ENCODE measurements at places on chromosomes 4 and X.

GRCh38 chrX:15619053-15619755 is 18.4 kb upstream of the ACE2 start:
- DNase-seq, result no peak

- peak; percentile 85 for DNase-seq
Observed at GRCh38 chr4:150366487-150366999, 215.4 kb upstream of the MAB21L2 start.

DNA sequence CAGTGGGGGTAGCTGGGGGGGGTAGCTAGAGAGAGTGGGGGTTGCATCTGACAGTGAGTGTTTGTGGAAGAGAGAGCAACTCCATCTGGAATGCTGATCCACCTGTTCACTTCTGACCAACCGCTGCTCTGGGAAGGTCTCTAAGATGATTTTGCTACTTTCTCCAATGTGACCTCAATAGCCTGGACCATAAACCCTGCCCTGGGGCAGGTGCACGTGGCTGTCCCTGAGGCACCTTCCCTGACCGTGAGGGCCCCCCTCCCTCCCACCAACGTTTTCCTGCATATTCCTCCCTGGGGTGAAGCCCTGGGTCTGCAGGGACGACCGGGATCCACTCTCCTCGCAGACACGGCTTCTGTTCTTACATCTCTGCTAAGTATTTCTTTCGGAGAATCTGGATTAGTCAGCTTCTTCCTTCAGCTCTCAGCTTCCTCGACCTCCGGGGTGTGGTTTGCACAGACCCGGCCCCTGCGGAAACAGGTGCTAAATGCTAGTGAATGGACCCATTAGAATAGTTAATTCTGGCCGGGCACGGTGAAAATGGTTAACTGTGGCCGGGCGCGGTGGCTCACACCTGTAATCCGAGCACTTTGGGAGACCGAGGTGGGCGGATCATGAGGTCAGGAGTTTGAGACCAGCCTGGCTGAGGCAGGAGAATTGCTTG is 21.4 kb upstream of the PLCXD1 start:
- no peak for DNase-seq

GRCh38 chr4:82713856-82714255 is 84.7 kb downstream of the SCD5 start:
- DNase-seq, result no peak

DNA sequence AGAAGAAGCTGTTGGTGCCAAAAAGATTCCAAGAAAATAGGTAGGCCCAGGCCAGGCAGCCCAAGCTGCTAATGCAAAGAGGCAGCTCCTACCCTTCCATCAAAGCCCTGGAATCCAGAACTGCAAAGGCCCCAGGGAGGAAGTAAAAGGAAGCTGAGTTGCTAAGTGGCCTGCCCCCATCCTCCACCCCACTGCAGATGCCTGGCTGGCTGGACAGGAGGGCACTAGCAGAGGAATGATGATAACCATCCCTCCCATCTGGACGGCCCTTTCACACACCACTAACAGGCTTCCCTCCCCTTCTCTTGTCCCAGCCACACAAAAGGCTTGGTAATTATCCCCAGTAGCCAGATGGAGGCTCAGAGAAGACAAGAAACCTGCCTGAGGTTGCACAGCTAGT is 32.4 kb upstream of the PJA1 start:
- no peak for DNase-seq

- DNase-seq, result no peak
Observed at GRCh38 chr4:85381968-85382367, 93.0 kb upstream of the ARHGAP24 start.

- no peak for DNase-seq
Observed at GRCh38 chr4:77881460-77882295, 19.0 kb downstream of the MRPL1 start.

GRCh38 chr4:59536428-59536827 is 1663.7 kb upstream of the ADGRL3 start:
- DNase-seq, result no peak

DNA sequence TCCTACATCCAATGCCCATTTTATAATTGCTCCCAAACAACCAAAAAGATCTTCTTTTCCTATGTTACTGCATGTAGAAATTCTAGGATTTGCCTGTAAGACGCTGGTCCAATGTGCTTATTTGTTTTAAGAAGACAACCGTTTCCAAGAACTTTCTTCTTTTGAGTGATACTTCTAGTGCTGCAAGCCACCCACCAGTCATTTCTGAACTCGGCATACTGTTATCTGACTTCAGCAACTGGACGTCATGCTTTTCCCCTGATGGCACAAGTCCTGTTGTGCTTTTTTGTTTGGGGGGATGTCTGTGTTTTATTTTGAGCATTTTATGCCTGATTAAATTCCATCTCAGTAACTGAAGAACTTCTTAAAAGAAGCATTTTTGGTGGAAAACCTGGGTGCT is 16.0 kb upstream of the RAP1GDS1 start:
- no peak for DNase-seq

- DNase-seq, result no peak
Observed at GRCh38 chr4:133402616-133403015, 253.5 kb downstream of the PCDH10 start.

GRCh38 chr4:87651941-87652340 is 1.9 kb downstream of the DMP1 start:
- no peak for DNase-seq

- peak; percentile 18 for DNase-seq
Observed at GRCh38 chrX:16882169-16882568, 12.0 kb upstream of the RBBP7 start.

DNA sequence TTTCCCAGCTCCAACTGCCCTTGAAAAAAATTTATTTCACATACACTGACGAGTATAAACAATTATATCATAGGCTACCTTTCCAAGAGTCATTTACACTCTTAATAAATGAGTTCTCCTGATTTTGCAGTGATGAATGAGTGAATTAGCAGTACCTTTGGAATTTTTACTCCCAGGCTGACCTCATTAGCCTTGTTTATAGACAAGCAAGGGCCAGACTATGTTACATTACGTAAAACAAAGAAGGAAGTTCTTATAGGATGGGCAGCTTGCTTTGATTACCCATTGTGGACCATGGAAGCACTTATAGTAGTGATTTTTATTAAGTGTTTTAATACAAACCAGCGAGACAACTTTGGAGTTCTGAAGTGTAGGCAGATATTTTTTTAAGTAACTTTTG is 112.9 kb upstream of the C1QTNF7 start:
- DNase-seq, result no peak

DNA sequence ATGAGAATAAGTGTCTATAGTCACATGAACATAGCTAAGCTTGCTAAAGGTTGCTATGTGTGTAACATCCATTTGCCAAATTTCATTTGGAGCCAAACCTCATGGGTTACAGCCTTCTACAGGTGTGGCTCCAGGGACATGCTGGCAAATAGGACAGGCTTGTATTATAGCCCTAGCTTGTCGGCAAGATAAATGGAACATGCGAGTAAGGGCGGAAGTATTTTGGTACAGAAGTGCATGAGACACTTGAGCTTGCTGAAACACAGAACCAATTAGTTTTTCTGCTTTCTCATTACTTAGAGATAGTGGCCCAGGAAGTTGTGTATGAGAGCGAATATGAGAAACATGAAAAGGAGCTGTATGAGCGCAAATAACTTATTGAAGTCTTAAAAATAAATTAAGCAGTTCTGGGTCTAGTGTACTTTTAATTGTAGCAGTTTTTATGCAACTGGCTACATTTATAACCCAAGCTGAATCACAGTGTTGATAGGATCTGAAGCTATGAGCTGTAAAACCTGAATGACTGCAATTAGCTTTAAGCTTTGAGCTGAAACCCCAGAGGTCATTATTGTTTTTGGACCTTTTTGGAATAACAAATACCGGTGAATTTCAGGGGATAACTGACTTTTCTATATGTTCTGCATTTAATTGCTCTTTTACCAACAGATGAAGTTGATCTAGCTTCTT is 64.6 kb downstream of the KDM5C start:
- DNase-seq, result no peak

DNA sequence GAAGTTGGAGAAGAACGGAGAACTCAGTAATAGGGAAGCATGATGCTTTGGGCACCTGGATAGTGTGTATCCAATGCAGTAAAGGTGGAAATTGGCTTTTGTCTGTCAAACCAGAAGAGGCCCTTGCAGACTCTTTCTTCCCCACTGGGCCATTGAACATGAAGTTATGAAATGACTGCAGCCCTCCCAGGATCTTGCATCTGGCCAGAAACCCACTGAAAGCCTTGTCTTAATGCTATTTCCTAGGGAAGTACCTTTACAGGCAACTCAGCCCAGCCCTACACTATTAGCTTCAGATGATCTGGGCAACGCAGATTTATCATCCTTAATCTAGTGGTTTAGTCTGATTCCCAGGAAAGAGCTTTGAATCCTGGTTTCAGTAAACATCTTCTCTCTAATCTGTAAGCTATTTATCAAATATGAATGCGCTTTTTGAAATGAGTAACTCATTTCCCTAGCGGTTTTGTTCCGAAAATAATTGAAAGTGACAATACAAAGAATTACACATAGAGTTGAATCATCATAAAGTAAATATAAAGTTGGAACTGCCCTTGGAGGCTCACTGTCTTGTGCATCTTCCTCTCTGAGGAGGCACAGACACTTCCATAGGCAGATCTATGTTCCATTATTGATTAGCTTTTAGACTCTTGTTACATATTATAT is 464.1 kb downstream of the IDS start:
- no peak for DNase-seq

DNA sequence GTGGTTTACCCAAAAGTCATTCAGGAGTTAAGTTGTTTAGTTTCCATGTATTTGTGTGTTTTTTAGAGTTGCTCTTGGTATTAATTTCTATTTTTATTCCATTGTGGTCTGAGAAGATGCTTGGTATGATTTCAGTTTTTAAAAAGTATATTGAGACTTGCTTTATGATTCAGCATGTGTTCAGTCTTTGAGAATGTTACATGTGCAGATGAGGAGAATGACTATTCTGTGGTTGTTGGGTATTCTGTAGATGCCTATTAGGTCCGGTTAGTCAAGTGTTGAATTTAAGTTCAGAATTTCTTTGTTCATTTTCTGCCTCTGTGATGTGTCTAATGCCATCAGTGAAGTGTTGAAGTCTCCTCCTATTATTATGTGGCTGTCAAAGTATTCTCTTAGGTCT is 249.4 kb downstream of the ARHGAP10 start:
- DNase-seq, result no peak

DNA sequence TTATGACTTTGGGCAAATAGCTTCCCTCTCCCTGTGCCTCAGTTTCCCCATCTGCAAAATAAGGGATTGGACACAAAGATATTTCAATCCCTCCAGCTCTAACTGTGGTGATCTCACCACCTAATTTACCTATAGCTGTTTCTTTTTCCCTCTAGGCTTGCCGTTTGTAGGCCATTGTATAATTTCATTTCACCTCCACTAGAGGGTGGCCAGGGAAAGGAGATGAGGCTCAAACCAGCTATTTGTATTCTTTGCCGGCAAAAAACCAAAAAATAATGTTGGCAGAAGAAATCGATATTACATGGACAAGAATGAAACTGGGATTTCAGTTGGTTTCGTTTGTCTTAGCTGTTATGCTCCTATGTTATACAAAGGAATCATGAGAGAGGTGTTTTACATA is 36.1 kb upstream of the DOCK11 start:
- DNase-seq, result peak; percentile 40

DNA sequence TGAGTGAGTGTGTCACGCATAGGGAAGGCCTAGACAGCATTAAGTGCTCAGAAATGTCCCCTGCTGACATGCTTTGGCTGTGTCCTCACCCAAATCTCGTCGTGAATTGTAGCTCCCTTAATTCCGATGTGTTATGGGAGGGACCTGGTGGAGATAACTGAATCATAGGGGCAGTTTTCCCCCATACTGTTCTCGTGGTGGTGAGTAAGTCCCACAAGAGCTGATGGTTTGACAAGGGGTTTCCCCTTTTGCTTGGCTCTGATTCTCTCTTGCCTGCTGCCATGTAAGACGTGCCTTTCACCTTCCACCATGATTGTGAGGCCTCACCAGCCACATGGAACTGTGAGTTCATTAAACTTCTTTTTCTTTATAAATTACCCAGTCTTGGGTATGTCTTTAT is 78.0 kb downstream of the NSUN7 start:
- DNase-seq, result no peak

DNA sequence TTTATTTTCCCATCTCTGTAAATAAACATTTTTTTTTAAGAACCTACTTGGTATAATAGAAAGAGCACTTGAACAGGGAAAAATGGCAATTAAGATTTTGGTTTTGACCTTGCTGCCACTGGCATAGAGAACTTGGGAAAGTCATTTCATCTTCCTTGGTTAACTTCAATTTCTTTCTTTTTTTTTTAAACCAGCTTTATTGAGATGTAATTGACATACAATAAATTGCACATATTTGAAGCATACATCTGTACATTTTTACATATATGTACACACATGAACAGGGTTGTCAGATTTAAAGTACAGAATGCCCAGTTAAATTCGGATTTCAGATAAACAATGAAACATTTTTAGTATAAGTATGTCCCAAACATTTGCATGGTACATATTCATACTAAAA is 103.0 kb upstream of the RAPGEF2 start:
- no peak for DNase-seq

DNA sequence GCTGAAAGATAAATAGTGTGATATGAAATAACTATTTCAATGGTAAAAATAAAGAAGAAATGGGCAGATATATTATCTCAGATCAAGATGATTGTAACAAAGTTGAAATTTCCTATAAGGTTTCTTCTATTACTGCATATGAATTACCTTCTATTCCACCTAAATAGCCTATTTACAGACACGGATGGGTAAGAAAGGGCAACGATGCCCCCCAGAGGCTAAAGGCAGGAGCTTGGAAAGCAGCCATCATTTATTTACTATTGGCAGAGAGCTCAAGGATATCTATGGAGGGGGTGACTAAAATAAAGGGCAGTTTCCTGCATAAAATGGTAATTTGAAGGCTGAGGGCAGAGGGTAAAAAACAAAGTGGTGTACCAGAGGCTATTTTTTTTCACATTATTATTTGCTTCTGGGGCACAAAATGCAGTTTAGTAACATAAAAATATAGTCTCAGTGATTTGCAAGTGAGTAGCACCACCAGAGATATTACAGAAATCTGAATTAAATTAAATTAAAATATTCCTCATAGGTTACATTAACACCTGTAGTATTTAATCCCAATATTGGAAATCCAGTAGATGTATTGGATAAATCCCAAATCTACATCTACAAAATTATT is 123.1 kb downstream of the BTC start:
- peak; percentile 9 for DNase-seq

- no peak for DNase-seq
Observed at GRCh38 chr4:181043486-181043885, 1199.7 kb upstream of the TENM3 start.

DNA sequence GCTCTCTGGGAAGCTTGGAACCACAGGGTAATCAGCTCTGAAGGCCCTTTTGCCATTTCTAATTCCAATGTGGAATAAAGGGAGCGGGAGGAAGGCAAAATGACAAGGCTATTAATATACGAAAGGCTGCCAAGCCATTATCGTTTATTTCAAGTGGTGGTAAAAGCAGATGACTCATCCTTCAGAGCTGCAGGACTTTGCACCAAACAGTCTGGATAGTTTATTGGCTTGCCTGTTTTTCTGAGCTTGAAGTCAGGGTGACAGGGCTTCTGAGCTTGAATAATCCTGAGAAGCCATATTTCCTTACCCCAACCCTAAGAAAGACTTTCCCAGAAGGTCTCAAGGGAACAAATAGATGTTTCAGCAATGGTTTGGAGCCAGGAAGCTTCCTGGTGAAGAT is 7.7 kb upstream of the GABRE start:
- no peak for DNase-seq

- peak; percentile 57 for DNase-seq
Observed at GRCh38 chr4:118280501-118281218, 72.1 kb downstream of the PRSS12 start.

Measured in NCI-H748 treated with DMSO at 0.1 percent for 48 hours (cell line).